Type B pancreatic cell (in vitro differentiated cells): ENCODE measurements at places on chromosomes 7 and 10. TPM values are rescaled to one million over a fixed set of nuclear protein-coding genes. Genes with fewer than 3 reads are reported as not detected.

- DNase-seq: no peak
- no peaks in the 10 kb centered on the region for H3K27me3 ChIP-seq
- no peaks in the 10 kb centered on the region for H3K36me3 ChIP-seq
- H3K4me3 ChIP-seq: no peak overlapping the region
Observed at GRCh38 chr7:46386428-46387399, 465.6 kb upstream of the IGFBP3 start.

GRCh38 chr10:12010353-12010752, 32.3 kb downstream of the UPF2 start:
- no peak for DNase-seq
- H3K27ac ChIP-seq: no peak overlapping the region

- H3K36me3 ChIP-seq: no peaks in the 10 kb centered on the region
- no peaks in the 10 kb centered on the region for H3K4me1 ChIP-seq
- DNase-seq: no peak
- H3K4me3 ChIP-seq: no peak overlapping the region
Observed at GRCh38 chr7:114856625-114857024, 65.3 kb upstream of the MDFIC start.

DNA sequence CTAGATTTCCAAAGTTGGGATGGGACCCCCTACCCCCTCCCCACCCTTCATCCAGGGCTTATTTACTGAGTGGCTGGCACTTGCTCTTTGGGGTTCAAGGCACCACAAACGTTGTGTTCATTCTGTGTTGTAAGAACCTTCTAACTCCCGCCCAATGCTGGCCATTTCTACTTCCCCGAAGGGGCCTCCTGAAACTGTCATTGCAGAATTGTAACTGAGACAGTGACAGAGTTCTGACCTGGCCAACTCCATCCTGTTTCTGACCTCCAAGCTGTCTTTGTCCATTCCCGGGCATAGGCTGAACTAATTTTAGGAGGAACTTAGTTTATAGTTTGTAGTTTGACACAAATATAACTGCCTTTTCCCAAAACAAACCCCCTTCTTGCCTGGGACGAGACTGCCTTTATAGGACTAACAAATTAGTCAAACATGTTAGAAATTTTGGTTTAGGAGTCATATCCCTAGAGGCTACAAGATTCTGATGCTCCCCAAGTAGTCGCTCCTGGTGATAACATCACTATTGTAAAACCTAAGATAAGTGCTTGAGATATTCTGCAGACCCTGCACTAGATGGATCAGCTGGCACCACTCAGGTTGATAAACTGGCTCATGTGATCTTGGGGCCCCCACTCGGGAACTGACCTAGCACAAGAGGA, 34.8 kb upstream of the ZMIZ2 start:
- H3K27ac ChIP-seq: no peak overlapping the region
- peaks cover 7% of the 10 kb centered on the region for H3K4me1 ChIP-seq
- no peaks in the 10 kb centered on the region for H3K36me3 ChIP-seq
- no peak for DNase-seq

- no peak overlapping the region for H3K4me3 ChIP-seq
- no peaks in the 10 kb centered on the region for H3K27me3 ChIP-seq
- no peaks in the 10 kb centered on the region for H3K36me3 ChIP-seq
- DNase-seq: no peak
- H3K27ac ChIP-seq: no peak overlapping the region
- no peaks in the 10 kb centered on the region for H3K4me1 ChIP-seq
Observed at GRCh38 chr7:97771576-97771975, 39.7 kb downstream of the TAC1 start.

DNA sequence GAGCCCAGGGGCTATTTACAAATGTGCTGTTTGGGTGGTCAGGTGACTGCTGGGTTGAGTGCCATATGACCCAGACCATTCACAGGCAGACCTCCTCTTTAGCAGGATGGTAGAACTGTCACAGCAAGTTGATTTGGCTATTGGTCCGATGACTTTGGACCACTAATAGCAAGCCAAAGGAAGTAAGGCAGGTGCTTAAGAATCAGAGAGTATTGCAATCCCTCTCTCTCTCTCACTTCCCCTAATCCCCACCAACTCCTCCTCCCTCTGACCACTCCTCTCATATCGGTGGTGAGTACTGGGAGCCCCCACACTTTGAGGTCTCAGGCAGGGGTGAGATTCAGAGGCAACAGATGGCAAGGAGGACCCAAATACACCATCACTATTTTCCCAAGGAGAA, 165.3 kb downstream of the TRIL start:
- no peak for DNase-seq
- no peak overlapping the region for H3K27ac ChIP-seq
- peaks cover 7% of the 10 kb centered on the region for H3K4me1 ChIP-seq
- no peak overlapping the region for H3K4me3 ChIP-seq

GRCh38 chr10:126060261-126060931, 164.0 kb downstream of the FANK1 start:
- H3K4me3 ChIP-seq: no peak overlapping the region
- DNase-seq: peak; percentile 36
- H3K4me1 ChIP-seq: peaks cover 40% of the 10 kb centered on the region
- H3K36me3 ChIP-seq: peaks cover 3% of the 10 kb centered on the region

DNA sequence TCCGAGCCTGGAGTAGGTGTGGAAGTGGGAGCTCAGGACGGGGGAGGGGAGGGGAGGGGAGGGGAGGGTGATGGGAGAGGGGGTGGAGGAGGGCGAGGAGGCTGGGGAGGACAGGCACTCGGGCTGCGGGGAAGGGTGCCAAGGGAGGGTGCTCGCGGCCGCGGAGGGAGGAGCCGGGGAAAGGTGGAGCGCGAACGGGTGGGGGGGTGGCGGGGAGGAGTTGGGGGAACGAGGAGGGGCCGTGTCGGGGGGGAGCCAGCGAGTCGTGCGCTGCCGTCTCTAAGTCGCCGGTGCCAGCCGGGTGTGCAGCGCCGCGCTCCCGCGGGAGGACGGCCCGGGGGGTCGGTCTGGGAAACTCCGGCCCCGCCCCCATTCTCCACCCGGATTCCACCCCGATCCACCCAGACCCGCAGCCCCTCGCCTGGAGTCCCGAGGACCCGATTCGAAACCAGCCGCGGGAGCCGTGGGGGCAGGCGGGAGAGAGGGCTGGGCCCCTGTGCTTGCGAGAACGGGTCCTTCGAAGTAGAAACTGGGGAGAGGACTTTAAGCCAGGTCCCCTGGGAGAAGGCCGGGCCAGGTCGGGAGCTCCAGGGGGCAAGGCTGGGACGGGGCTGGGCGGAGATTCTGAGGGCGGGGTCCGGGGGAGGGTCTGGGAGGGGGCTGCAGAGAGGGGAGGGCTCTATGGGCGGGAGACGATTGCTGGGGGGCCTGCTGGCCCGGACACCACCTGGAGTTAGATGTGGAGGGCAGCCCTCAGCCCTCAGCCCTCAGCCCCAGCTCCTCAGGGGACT, at the start of gene ZNF467:
Gene ZNF467, minus strand, starts transcription at position 143 of the 791 bp plus-strand sequence. CDS start 2,556 bp downstream, outside the sequence.
- DNase-seq: peak; percentile 74
- H3K4me3 ChIP-seq: peak within 1 kb of the TSS; percentile 85
- peaks cover under 1% of the 10 kb centered on the region for H3K36me3 ChIP-seq
- H3K27ac ChIP-seq: peak within 1 kb of the TSS; percentile 70
- peaks cover 11% of the 10 kb centered on the region for H3K4me1 ChIP-seq

CTAGE6 gene
- 0.12 and 0.14 TPM in 2 replicates for total RNA-seq

AOC1 gene
- total RNA-seq: 21.4 and 26.2 TPM in 2 replicates

UBE2H gene
- 80.7 and 141 TPM in 2 replicates for total RNA-seq

AASS gene
- 6.3 and 40.8 TPM in 2 replicates for total RNA-seq

CDH23 gene
- 7.4 and 9.4 TPM in 2 replicates for total RNA-seq

TMEM236 gene
- 11.6 and 14.7 TPM in 2 replicates for total RNA-seq

NPY gene
- 1.5 and 3.3 TPM in 2 replicates for total RNA-seq
